ENCODE measurements at places on chromosomes 12 and 14.

- DNase-seq: no peak
These were observed 110.2 kb downstream of the METTL25 start for GRCh38 chr12:82468563-82468962.

DNA sequence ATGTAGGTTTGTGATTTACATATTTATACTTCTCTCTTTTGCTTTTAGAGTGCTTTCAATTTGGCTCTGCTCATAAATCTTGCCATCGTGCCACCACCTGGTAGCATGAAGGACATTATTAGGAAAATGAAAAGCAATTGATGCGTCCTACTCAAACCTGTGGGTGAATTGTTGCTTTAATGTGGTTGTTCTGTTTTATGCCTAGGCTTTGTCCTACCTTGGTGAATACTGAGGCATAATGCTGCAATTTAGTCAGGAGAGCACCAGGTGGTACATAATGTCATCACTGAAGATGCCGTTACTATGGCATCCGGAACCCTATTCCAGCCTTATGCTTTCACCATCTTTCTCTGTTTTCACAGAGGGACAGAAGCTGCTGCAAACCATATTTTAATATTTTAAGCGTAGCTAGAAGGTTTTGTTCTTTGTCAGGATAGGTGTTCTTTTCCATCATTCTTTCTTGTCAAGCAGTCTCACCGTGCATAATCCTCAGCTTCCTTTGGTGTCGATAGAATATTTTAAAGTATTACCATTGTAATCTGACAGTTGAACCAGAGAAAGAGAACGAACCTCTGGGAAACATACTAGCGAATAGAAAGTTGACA, 68.5 kb upstream of the PKP2 start:
- no peak for DNase-seq

DNA sequence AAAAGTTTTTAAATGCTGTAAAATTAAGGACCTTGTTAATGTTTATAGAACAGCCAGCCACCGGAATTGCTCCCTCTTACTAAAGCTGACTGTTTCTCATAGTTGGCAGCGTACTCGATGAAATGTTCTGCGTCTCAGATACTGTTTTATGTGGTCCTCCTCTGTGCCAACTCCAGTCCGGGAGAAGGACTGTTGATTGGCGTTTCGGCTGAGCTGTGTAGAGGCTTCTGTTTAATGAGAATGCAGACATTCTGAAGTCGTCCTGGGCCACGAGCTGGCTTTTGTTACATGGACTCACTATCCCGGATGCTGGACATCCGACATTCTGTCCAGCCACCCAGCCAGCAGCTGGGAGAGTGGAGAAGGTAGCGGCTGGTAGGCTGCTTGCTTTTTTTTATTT, 75.4 kb downstream of the WDR20 start:
- no peak for DNase-seq

GRCh38 chr12:48817873-48818830, at the start of gene CACNB3:
Gene CACNB3 (plus strand): TSS chr12:48818496. CDS start chr12:48818930, 434 bp downstream.
- peak; percentile 40 for DNase-seq

DNA sequence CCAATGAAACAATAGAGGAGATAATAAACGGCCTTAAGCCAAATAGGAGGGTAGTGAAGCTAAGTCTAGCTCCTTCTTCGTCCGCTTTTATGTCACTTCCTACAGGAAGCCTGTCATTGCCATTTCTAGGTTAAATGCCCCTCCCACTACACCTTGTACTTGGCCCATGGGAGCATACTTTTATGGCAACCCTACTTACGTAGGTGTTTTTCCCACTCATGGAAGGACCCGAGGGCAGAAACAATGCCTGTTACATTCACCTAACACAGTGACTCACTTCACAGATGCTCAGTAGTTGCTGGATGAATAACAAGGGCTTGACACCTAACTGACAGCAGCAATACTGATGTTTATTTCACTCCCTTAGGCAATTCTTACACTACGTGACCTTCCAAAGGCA, 44.5 kb downstream of the ALKBH1 start:
- no peak for DNase-seq

DNA sequence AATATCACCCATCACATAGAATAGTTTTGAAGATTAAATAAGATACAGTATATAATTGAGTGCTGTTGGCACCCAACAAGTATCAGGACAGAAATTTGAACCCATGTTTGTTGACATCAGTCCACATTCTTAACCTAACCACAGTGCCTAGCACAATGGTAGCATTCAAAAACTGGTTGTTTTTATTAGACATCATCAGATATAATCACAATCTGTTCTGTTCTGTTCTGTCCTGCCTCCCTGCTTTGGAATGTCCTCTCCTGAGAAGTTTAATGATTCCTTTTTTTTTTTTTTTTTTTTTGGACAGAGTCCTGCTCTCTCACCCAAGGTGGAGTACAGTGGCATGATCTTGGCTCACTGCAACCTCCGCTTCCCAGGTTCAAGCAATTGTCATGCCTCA, 476.6 kb downstream of the RMST start:
- no peak for DNase-seq

DNA sequence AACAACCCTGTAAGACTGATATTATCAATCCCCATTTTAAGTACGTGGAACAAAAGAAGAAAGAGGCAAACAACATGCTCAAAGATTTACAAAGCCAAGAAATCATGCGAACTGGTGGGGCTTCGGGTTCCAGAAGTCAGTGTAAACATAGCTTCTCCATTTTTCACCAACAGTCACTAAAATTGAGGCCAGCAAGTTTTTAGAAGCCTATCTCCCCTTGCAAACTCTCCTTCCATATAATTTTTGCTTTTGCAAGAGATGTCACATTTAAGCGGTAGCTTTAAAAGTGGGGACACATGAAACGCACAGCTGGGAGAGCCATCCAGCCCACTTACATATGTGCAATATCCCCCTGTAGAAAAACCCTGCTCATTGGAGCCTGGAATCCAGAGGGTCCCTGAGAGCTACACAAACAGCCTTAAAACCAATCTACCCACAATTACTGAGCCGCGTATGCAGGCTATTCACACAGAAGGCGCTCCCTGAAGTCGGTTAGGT, 797 bp downstream of the SLC11A2 start:
- no peak for DNase-seq

GRCh38 chr14:105249182-105250007, 1.1 kb downstream of the BTBD6 start:
- no peak for DNase-seq

DNA sequence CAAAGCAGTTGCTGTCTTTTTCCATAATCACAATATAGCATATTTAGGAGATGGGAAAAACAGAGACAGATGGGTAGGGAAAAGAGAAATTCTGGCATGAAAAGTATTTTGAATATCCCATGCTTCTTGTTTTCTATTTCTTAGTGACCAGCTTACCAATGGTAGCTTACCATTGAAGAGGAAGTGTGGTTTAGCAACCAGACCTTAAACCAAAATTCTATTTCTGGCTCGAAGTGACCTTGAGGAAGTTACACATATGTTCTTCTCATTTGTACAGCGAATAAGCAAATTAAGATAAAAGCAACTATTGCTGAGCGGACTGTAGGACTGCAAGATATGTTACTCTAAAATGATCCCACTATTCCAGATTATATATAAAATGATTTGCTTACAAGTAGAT, 82.9 kb downstream of the FGD4 start:
- DNase-seq: no peak

DNA sequence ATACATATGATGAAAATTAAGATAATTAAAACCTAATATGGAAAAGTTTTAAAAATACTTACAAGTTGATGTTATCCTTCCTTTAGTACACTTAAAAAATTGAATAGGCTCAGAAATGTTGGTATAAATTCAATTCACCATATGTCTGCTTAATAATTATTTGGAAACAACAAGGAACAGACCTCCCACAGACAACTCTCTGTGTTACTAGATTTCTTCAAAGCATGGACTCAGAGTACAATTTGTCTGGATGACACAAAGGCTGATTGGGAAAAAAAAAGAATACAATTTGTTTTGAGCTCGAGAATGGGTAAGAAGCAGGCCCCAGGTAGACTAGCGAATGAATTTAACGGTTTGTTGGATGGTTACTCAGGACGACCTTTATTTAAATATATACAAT, 48.9 kb upstream of the BTG1 start:
- no peak for DNase-seq

- no peak for DNase-seq
These were observed 14.5 kb downstream of the CAPZA3 start for GRCh38 chr12:18752280-18752920.

DNA sequence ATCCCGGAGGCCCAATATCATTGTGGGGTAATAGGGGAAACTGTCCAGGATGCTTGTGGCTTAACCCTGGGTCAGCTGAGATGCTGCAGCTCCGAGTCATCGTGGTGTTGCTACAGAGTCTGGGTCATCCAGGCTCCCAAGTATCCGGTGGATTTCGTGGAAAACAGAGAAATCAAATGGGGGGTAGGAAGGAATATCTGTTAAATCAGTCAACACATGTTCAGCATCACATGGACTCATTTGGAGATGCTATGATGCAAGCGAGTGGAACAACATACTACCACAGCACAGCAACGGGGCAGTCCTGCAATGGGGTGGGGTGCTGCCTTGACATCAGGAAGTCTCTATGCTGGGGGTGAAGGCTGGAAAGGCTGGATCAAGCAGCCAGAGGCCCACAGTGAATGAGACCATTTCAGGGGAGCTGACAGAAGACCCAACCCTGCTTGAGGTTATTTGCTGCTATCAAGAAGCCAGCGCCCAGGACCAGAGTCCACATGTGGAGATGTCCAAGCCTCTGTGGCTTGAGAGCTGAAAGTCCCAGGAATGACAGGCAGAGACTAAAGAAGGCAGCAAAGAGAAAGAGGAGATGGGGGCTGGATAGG, 22.9 kb downstream of the VDR start:
- no peak for DNase-seq

DNA sequence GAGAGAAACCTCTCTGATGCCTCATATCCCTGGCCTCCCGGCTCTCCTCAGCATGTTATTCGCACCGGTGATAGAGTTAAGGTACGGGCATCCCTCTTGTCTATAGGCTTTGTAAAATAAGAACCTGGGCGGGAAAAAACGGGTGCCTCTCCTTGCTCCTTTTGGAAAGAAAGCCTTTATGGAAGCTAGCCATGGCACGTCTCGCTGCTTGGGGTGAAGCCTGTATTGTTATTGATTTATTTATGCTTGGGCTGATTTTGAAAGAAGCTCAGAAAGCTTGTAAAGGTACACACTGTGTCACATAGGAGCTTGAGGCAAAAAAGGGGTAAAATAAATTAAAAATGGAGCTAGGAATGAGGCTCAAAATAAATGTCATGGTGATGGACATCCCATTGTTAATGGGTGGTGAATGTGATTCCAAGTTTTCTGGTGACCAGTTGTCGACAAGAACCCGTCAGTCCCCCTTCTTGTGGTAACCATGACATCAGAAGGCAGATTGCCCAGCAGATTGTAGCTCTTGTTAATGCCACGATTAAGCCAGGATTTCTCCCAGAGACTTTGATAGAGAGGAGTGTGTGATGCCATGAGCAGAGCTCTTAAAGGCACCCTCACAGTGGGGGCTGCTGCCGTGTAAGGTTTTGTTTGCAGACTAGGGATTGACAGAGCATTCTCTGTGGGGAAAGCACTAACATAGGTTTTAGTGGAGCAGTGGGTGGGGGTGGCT, 50.4 kb upstream of the ASPG start:
- no peak for DNase-seq

DNA sequence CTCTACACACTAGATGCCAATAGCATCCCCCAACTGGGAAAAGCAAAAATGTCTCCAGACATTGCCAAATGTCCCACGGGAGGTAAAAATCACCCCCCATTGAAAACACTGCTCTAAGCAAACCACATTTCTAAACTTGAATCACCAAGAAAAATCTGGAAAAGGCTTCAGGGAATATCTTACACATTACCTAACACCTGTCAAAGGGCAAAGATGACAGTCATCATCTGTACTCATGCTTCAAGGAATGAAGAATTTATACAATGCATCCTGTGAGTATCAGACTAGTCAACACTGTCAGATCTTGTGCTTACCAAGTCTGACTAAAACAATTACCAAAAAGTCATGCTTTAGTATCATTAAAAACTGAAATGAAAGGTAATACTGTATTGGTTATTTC, 161.6 kb upstream of the SOX5 start:
- DNase-seq: no peak

DNA sequence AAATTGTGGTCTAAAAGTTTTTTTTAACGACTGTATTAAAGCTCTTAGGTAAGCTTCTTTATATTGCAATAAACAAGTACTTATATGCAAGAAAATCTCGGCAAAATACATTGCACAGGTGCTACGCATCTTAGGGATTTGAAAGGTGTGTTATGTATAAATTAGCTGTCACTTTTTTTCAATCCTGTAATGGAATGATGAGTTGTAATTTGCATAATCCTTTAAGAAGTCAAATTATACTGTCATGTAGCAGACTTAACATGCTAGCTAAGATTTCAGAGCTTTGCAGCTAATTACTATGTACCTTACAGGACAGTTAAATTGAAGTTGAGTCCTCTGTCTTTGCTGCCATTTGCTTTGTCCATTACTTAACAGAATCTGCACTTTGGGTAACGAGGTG, 117.5 kb downstream of the NPAS3 start:
- DNase-seq: no peak

GRCh38 chr14:100434911-100435438, 111.8 kb downstream of the SLC25A47 start:
- DNase-seq: no peak

DNA sequence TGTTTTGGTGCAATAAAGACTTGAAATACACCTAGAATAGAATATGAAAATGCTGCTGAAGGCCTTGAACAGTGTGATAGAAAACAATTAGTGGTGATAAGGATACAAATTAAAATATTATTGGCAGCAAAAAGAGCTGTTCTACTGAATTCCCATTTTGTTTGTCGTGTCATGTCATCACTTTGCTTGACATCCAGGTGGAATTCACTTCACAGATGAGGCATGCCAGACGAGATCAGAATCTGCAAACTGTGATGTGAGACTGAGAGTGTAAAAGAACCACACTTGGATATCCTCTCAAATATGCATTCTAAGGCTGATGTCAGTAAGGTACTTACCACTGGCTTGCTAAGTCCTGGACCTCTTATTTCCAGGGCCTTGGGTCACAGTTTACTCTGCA, 635.1 kb upstream of the STXBP6 start:
- no peak for DNase-seq

DNA sequence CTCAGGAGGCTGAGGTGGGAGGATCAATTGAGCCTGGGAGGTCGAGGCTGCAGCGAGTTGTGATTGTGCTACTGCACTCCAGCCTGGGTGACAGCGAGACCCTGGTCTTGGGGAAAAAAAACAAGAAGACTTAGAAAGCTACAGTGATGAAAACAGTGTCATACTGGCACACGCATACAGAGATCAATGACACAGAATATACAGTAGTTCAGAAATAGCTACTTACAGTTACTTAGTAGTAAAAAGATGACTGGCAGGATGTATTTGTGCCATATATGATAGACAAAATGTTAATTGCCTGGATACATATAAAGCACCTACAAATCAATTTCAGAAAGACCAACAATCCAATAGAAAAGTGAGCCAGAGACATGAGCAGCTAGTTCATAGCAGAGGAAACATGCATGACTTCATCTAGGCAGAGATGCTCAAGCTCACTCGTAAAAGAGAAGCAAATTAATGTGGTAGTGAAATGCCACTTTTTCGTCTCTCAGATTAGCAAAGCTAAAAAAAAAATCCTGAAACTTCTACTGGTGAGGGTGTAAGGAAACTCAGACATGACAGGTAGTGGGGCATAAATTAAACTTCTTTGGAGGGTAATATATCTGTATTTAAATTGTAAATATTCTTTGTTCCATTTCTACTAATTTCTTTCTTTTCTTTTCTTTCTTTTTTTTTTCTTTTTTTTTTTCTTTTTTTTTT, 2.5 kb upstream of the ALDH2 start:
- DNase-seq: no peak
